ENCODE measurements at places on chromosomes 1 and 21. TPM values are rescaled to one million over a fixed set of nuclear protein-coding genes. Genes with fewer than 3 reads are reported as not detected.

The MYOC gene
- total RNA-seq: 0.31 TPM

The PIGR gene
- not detected for total RNA-seq

DNA sequence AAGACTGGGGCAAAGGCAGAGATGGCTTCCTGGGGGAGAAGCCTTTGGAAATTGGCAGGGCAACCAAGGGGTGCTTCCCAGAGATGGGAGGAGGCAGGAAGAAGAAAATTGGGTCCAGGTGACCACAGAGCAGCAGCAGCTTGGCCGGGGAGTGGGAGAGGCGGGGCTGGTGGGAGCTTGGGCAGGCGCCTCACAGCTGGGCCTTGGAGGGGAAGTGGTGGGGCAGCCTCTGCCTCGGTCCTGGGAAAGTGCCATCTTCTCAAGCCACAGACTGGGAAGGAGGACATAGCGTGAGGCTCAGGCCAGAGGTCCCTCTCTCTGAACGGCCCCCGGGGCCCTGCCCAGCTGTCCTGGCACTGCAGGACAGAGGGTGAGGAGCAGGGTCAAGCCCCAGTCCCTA is 24.0 kb upstream of the WASF2 start:
- H3K4me1 ChIP-seq: peaks cover 86% of the 10 kb centered on the region
- no peaks in the 10 kb centered on the region for H3K27me3 ChIP-seq
- H3K27ac ChIP-seq: no peak overlapping the region
- no peak overlapping the region for H3K4me3 ChIP-seq
- no peaks in the 10 kb centered on the region for H3K36me3 ChIP-seq
- DNase-seq: no peak

The CFHR2 gene
- not detected for total RNA-seq

The AIRE gene
- total RNA-seq: not detected

The VCAM1 gene
- total RNA-seq: 3.8 TPM

The NFASC gene
- total RNA-seq: 9.3 TPM

- no peak overlapping the region for H3K4me3 ChIP-seq
- no peaks in the 10 kb centered on the region for H3K27me3 ChIP-seq
- peak overlapping the region; percentile 9 for H3K27ac ChIP-seq
- DNase-seq: no peak
These were observed 30.9 kb downstream of the SNAP47 start for GRCh38 chr1:227766015-227766634.

- DNase-seq: no peak
- H3K4me1 ChIP-seq: no peaks in the 10 kb centered on the region
- no peaks in the 10 kb centered on the region for H3K27me3 ChIP-seq
These were observed 23.3 kb upstream of the ZNF326 start for GRCh38 chr1:89971600-89971999.

The LAX1 gene
- total RNA-seq: 0.66 TPM

GRCh38 chr1:46455951-46456350 is 33.7 kb upstream of the DMBX1 start:
- H3K27me3 ChIP-seq: no peaks in the 10 kb centered on the region
- no peaks in the 10 kb centered on the region for H3K4me1 ChIP-seq
- no peaks in the 10 kb centered on the region for H3K36me3 ChIP-seq
- no peak for DNase-seq

DNA sequence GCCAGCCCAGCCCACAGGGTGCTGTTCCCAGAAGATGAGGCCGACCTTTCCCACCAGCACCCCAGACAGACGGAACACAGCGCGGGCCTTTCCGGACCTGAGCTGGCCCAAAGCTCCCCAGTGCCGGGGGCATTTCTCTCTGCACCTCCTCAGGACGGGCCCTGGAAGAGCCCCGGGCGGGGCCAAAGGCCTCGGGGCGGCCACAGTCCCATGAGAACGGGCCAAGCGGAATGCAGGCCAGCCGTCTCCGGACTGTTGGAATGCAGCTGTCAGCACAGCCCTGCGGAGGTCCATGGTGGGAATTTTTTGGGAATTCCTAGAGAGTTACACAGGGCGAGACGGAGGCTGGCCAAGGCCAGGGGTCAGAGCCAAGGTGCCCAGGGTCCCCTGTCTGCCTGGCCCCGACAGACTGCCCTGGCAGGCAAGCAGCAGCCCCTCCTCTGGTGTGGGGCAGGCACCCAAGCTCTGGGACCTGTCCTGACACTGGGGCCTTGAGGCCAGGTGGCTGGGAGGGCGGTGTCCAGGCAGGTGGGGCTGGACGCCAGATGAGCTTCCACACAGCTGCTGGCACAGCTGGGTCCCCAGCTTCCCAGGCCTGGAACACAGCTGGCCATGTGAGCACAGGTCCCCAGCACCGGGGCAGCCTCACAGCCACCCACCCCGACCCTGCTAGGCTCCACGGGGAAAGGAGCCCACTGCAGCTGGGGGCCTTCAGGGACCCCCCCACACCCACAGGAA is 63.0 kb downstream of the MEGF6 start:
- no peak for DNase-seq
- no peak overlapping the region for H3K4me3 ChIP-seq
- H3K4me1 ChIP-seq: peaks cover 72% of the 10 kb centered on the region
- no peak overlapping the region for H3K27ac ChIP-seq
- H3K27me3 ChIP-seq: peaks cover 79% of the 10 kb centered on the region
- H3K36me3 ChIP-seq: no peaks in the 10 kb centered on the region
